Activated CD4-positive, alpha-beta T cell treated with anti-CD3 and anti-CD28 coated beads for 4 hours (primary cell): ENCODE measurements at places on chromosomes 7 and 10.

- DNase-seq = no peak
These were observed 16.5 kb downstream of the ANLN start for GRCh38 chr7:36406156-36406555.

- no peak for DNase-seq
These were observed 225.1 kb upstream of the GRB10 start for GRCh38 chr7:51007551-51008505.

- DNase-seq = no peak
These were observed 41.9 kb upstream of the MBL2 start for GRCh38 chr10:52814506-52814905.

GRCh38 chr7:115124409-115124939 is 202.6 kb downstream of the MDFIC start:
- DNase-seq = no peak

DNA sequence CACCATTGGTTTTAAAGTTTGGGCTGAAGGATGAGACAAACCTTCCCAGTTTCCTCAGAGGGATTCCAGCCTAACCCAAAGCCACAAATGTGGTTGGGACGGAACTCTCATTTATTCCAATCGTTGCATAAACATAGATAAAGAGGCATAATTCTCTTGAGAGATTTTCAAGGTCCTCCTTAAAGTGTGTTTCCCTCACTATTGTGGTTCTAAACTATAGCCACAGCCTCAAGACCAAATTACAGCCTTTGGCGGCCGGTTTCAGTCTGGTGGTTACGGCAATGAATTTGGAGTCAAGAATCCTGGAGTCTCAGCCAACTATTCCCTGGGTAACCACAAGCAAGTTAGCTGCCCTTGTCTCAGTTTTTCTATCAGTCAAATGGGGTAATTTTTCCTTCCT is 42.6 kb downstream of the SEM1 start:
- DNase-seq = no peak

GRCh38 chr10:16902606-16903005 is 85.4 kb upstream of the RSU1 start:
- no peak for DNase-seq

GRCh38 chr7:29189743-29190201 is 4.8 kb upstream of the CHN2 start:
- DNase-seq = peak; percentile 19

GRCh38 chr10:60237977-60238758 is 151.5 kb downstream of the ANK3 start:
- no peak for DNase-seq

- DNase-seq = no peak
These were observed 1.1 kb downstream of the ZYX start for GRCh38 chr7:143382126-143382790.

- no peak for DNase-seq
These were observed 30.7 kb downstream of the TECTB start for GRCh38 chr10:112313911-112314310.

GRCh38 chr10:13086056-13086455 is 13.9 kb upstream of the OPTN start:
- DNase-seq = no peak

- DNase-seq = no peak
These were observed 985.8 kb downstream of the REEP3 start for GRCh38 chr10:64506963-64507362.
